Right atrium auricular region (tissue), 2 donors: ENCODE measurements at places on chromosomes 11 and 22.

DNA sequence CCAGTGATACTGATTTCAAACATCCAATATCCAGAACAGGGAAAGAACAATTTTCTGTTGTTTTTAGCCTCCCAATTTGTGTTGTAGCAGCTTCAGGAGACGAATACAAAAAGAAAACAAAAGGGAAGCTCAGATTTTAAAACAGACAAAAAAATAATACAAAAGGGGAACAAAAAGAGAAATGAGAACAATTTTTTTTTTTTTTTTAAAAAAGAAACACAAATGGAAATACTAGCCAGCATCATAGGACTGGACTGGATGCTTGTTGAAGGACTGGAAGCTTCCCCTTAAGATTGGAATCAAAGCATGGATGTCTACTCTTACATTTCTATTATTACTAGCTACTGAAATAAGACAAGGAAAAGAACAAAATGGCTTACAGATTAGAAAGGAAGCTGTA lies 46.5 kb upstream of the SORL1 start:
- no peak for DNase-seq

- DNase-seq, result no peak
These were observed 40.6 kb downstream of the NECTIN1 start for GRCh38 chr11:119688356-119688755.

DNA sequence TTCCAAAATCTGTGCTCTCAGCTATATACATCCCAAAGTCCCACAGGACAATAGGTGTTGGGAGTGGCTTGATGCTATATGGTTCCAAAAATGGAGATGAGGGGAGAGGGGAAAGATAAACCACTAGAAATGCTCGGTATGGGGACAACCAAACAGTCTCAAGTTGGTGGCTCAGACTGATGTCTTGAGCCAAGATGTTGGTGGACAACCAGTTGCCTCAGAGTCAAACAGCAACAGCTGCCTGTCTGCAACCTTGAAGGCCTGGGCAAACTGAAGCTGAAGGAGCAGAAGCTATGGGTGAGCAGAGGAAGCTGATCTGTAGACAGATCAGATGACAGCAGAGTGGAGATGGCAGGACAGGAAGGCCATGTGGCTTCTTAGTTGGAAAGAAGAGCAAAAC lies 4.0 kb downstream of the RRP8 start:
- peak; percentile 18 for DNase-seq

DNA sequence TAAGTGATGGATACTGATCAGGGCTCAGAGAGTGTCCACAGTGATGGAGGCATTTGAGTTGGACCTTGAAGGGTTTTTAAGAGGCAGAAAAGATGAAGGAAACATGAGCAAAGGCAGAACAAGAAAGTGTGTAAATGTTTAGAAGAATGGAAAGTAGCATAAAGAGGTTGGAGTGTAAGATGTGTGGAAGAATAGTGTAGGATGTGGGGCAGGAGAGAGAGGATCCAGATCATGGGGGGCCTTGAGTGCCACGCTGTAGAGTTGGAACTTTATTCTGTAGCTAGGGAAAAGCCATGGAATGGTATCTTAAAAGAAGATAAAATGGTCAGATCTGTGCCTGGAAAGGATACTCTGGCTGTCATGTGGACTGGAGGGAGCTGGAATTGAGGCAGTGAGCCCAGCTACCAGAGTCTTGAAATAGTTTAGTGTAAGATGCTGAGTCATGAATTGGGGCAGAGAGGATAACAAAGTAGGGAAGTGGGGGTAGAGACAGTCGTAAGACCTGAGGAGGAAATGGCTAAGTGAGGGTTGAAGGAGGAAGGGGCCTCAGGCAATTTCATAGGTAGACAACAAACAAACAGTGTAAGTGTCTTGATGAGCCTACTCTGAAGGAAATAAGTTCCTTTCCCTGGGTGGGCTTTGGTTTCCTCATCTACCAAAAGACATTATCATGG lies 6.7 kb downstream of the KCNE3 start:
- DNase-seq, result peak; percentile 58

GRCh38 chr11:61446211-61446651 lies 16.3 kb downstream of the SDHAF2 start:
- peak; percentile 95 for DNase-seq
